ENCODE measurements at places on chromosomes 11 and 22. TPM values are rescaled to one million over a fixed set of nuclear protein-coding genes. Genes with fewer than 3 reads are reported as not detected.

MACROD1 gene
- total RNA-seq: 19.3 TPM

GRCh38 chr11:30143098-30143705, 87.6 kb upstream of the FSHB start:
- DNase-seq: no peak

DNA sequence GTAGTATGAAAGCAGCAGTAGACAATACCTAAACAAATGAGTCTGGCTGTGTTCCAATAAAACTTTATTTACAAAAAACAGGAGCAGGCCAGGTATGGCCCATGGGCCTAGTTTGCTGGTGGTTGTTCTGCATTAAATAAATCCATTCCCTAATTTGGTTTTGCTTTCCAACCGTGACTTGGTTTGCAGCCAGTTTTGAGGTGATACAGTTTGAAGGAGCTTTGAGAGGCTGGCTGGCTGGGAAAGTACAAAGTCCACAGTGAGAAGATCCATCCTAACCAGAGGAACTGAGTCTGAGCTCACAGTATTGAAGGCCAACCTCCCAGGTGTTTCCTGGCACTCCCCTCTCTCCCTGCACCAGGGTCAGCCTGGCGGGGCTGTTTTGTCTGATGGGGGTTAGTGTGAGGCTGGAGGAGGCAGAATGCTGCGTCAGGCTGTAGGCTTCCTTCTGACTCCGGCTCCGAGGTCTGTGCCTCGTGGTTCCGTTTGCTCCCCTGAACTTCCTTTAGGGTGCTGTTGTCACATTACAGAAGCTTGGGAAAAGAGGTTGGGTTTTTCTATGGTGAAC, 129.5 kb downstream of the MICAL2 start:
- DNase-seq: peak; percentile 77

- no peak for DNase-seq
Observed at GRCh38 chr22:29388759-29389090, 355 bp upstream of the AP1B1 start.

DNA sequence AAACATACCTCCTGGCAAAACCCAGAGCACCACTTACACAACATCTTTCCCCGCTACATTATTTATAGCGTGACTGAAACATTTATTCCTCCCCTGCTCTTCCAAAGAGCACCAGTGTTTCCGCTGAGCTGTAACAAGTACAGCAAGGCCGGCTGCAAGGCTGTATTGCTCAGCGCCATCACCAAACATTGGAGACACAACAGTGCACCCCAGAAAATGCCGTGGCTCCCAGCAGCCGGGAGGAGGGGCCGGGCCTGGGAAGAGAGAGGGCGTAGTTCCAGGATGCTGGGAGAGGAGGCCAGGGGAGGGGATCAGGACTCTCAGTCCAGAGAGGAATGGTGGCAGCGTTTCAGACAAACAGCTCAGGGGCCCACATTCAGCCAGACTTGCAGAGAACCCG, 133.2 kb downstream of the DSCAML1 start:
- DNase-seq: no peak

GRCh38 chr11:81286550-81286949, 1447.1 kb downstream of the FAM181B start:
- DNase-seq: no peak

- no peak for DNase-seq
Observed at GRCh38 chr11:93718057-93718563, 23.2 kb downstream of the TAF1D start.

DNA sequence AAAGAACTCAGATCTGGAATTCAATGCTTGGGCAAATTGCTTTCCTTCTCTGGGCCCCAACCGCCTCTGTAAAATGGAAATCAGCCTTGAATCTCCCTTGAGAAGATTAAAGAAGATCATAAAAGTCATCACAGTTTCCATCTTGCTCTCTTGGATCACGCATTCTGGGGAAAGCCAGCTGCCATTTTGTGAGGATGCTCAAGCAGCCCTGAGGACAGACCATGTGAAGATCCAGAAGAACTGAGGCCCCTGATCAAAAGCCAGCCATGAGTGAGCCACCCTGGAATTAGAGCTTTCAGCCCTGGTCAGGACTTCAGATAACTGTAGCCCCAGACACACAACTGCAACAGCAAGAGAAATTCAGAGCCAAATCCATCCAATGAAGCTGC, 229.3 kb downstream of the MN1 start:
- no peak for DNase-seq

GRCh38 chr11:13663631-13664071, 4.8 kb upstream of the FAR1 start:
- no peak for DNase-seq
